Inflammatory macrophage (primary cell): ENCODE measurements at places on chromosomes 5 and 9.
A peak's percentile ranks its signal among the peaks of the same experiment; 100 is the strongest.

GRCh38 chr5:169062690-169063089 is 238.2 kb downstream of the SLIT3 start:
- DNase-seq = no peak

DNA sequence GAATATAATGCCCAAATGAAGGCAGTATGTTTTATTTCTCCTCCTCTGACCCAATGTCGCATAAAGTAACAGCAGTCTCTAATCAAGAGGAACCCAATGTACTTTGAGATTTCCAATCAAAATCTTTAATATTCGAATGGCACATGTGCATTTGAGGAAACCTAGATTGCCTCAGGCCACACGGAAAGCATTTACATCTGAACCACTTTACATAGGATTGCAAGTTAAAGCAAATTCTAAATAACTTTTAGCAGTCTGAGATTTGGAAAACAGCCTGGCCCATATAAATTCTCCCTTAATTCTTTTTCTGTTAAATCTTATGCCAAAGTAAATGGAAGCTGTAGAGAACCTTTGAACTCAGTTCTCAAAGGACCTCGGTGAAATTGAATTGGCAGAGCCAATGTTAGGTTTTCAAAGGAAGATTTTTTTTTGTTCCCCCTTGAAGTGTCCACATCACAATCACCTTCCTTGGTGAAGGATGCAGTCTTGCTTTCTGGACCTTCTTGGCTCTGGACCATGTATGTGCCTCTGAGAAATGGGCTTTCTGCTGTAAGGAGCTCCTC is 57.3 kb downstream of the SNCAIP start:
- no peak for DNase-seq

DNA sequence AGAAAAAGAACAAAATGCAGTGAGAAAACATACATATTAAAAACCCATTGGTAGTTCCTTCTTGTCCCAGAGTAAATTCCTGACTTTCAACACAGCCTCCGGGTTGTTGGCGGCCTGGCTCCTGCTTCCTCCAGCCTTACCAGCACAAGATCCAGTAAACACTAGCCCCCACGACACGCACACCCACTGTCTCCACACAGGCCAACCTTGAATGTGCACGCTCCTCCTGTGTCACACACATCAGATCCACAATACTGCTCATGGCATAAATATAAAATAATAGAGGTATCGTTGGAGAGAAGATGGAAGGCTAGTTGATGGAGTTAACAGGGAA is 2.5 kb upstream of the SLC31A2 start:
- DNase-seq = no peak

DNA sequence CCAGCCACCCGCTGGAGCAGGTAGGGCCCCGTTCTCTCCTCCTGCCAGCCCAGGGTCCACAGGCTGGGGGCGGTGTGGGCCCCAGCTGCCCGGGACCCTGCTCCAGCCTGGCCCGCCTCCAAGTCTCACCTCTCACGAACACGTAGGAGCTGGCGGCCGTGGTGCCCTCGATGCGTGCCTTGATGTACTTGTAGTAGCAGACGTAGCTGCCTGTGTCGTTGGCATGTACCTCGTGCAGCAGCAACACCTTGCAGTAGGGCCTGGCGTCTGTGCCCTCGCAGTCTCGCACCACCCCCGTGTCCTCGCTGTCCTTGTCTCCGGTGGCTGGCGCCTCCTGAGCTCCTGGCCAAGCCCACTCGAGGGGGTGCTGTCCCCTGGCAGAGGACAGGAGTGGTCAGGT is 19.0 kb downstream of the FLT4 start:
- no peak for DNase-seq

DNA sequence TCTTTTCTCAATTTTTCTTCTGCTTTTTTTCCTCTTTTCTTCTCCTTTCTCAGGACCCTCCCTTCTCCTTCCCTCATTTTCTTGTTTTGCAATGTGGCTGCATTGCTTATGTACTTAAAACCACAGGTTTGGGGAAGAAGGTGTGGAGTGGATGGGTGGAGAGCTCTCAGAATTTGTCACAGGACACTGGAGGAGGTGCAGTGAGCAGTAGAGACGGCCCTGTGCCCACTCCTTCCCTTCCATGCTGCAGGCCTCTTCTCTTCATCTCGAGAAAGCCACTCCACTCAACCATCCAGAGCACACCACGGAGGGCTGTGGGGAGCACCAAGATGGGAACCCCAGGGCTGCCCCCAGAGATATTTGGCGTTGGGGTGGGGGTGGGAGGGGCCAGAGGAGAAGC is 92.3 kb downstream of the FSTL4 start:
- no peak for DNase-seq

GRCh38 chr5:110441035-110441434 is 285.4 kb downstream of the TMEM232 start:
- no peak for DNase-seq

DNA sequence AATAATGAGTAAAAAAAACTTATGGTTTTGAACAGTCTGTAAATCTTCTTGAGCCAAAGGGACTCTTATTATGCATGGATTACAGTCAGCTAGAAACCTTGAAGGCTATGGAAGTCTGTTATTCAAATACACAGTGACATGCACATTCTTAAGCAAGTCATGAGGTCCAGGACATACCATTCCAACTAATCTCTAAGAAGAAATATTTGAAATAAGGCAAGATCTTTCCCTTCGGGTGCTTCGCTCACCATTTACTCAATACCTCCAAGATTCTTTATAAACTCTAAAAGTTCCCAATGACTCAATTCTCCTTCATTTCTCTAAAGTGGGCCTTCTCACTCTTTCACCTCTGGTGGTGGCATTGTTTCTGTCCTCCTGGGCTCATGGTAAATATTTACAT is 811.0 kb downstream of the NR2F1-AS1 start:
- DNase-seq = no peak

- DNase-seq = peak; percentile 89
Observed at GRCh38 chr9:98808411-98808815, 943 bp downstream of the GALNT12 start.

DNA sequence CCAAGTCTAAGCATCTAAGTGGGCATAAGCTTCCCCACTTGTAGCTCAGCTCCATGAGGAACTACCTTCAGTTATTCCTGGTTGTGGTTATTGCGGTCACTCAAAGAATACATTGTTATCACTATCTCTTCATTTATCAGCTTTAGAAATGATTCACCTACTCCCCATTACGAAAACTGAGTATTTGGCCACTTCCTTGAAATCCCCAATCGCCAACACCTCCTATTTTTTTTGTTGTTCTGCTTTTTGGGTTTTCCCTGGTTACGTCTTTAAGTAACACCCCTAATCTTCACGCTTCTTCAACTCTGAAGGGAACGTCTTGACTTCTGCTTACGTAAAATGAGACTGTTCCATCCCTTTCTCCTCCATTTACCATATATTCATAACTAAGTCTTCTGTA is 20.7 kb downstream of the MAPK9 start:
- peak; percentile 33 for DNase-seq

DNA sequence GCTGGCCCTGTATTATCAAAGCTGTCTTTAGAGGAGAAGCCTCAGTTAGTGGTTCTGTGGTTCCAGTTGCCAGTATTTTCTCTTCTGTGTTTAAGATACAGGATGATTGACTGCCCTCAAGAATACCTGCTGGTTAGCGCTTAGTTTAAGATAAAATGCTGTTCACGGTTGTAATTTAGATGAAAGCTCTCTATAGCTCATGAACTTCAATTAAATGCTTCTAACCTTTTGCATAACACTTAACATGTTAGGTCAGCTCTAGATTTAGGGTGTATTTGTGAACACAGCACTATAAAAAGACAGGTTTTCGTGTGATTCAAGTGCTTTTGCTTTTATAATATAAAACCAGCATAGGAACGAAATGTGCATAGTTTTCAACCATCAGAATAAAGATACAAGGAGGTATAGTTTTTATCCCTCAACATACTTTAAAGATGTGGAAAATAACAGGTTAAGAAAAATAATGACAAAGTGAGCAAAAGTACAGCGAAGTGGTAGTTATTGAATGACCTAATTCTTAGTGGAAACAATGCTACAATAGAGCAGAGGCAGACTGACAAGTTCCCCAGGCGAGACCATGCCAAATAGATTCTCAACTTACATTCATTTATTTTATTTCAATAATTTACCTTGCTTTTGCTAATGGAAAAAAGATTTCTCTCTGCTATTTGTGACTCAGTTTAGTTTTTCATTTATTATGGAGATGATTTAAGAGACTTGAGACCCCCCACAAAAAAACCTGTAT is 602.6 kb upstream of the DMAC1 start:
- no peak for DNase-seq

- no peak for DNase-seq
Observed at GRCh38 chr9:99873943-99874584, 32.4 kb upstream of the STX17 start.

GRCh38 chr5:10301842-10302610 is 5.7 kb downstream of the CMBL start:
- DNase-seq = no peak

- no peak for DNase-seq
Observed at GRCh38 chr9:277601-278295, 63.1 kb downstream of the DOCK8 start.

- DNase-seq = peak; percentile 21
Observed at GRCh38 chr9:87684627-87685219, 41.2 kb upstream of the CTSL start.

DNA sequence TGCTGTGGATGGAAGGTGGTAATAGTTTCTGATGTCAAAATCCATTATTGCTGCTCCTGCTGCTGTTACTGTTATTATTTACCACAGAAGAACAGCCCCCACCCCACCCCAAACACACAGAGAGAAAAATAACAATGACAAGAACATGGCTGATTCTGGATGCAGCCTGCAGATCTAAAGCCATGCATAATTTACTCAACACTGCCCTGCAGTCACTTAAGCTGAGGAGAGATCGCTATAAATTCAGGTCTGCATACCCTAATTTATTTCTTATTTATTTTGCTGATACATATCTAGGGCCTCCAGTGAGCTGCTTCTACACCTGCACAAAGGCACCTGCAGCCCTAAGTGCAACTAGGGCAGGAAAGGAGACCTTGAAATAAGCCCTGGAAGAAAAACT is 132.0 kb downstream of the TRIM32 start:
- no peak for DNase-seq

DNA sequence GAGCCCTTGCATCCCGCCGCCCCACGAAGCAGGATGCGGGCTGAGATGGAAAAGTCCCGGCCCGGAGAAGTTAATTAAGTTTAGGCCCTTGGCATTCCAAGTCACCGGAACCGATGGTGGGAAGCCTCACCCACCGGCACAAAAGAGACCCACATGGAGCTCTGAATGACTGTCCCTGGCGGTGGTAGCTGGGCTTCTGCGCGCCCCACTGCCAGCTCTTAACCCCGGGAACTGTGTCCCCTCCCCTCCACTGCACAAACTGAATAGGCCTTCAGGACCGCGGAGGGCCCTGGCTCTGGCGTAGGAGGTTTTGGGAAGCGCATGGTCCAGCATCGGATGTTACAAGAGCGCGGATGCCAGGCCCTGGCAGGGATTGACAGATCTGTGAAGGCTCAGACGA is 291.1 kb upstream of the TUT7 start:
- no peak for DNase-seq

DNA sequence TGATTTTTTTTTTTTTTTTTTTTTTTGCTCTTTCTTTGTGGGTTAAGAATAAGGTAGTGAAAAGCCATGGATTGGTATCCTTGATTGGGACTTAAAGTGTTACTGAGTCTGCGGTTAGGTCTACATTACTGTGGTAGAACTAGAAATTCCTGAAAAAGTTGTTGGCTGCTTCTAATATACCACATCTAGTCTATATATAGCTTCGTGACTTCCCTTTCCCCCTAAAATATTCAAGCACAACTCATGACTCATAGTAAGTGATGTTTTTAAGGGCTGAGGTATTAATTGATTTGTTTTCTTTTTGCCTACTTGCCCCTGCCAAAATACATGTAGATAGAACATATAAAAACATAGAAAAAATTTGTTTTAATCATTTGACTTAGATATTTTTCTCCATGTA is 247.6 kb downstream of the TMEM232 start:
- DNase-seq = no peak

GRCh38 chr9:122055701-122056100 is 37.4 kb downstream of the TTLL11 start:
- DNase-seq = peak; percentile 42

DNA sequence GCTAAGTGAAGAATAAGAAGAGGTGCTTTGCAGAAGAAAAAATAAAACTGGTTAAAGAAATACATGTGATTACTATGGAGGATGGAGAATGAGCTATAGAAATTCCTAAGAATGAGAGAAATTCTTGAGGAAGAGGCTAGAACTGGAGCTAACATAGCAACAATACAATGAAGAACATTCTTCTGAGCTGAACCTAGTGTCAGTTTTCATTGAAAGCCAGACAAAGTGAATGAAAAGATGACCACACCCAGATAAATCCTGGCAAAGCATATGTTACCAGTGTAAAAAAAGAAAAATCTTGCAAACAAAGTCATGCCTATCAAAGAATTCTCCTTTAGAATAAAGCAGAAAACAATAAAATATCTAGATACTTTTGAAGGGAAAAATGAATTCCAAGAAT is 39.6 kb downstream of the SGCD start:
- no peak for DNase-seq

DNA sequence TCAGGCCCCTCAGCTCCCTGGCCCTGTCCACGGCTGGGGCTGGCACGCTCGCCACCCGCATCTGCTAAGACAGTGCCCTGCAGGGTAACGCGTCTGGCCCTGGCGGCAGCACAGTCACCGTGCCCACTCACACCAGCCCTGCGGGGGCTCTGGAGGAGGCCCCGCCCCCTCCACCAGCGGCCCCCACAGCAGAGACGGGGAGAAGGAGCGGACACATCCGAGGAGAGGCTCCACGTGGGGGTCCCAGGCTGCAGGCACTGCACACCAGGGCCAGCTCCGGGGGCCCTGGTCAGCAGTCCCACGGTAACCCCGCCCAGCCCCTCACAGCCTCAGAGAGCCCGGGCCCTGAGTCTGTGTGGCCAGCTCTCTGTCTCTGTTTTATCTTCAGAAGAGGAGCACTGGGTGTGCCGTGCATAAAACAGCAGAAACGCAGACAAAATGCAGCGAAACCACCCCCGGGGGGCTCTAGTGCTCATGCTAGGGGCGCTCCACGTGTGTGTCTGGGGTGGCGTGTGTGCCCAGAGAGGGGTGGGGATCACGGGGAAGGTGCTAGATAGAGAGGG is 47.5 kb upstream of the NRARP start:
- no peak for DNase-seq

DNA sequence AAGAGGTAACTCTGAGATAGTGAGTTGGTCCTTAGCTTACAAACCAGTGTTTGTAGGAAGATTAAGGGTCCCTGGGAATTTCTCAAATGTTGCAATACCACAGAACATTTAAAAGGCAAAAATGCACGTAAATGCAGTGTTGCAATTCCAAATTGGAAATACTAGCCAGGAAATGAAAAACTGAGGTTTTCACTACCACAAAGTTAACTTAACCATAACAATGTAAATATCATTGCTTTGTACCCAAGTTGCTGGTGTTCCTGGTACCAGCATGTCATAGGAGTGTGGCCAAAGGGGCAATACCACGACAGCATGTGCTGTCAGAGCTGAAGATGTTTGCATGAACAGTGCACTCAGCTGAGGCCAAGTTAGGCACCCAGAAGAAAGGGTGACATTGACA is 382.9 kb downstream of the GLIS3 start:
- no peak for DNase-seq

- DNase-seq = no peak
Observed at GRCh38 chr5:112973036-112973435, 3.6 kb upstream of the DCP2 start.

GRCh38 chr5:133241179-133242092 is 189.6 kb downstream of the HSPA4 start:
- DNase-seq = peak; percentile 60
